Stomach (tissue), 19 donors: ENCODE measurements at places on chromosomes 1 and 21. TPM values are rescaled to one million over a fixed set of nuclear protein-coding genes. Genes with fewer than 3 reads are reported as not detected.

MCOLN2 gene
- total RNA-seq, result not detected

- DNase-seq, result no peak
These were observed 310.6 kb upstream of the PTBP2 start for GRCh38 chr1:96411006-96411405.

- DNase-seq, result no peak
These were observed 50.1 kb downstream of the ATF6 start for GRCh38 chr1:161816201-161816600.

DNA sequence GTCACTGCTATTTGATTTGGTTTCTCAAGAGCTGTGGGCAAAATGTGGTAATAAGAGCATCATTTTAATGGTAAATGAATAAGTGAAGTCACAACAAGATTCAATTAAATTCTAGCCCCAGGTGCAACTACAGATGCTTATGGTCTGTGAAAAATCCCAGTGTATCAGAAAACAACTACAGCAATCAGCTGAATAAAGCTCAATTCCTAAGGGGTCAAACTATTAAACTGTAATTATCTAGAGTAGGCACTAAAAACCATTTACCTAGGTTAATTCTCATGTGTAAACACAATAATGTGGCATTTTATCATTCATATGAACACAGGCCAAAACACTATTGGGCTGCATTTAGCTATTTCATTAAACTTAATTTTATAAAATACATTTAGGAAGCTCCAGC is 9.6 kb downstream of the TARBP1 start:
- no peak for DNase-seq

GRCh38 chr1:59393211-59394180 is 96.6 kb downstream of the FGGY start:
- peak; percentile 94 for DNase-seq

GRCh38 chr21:44456214-44456914 is 1.1 kb downstream of the LRRC3 start:
- no peak for DNase-seq

DNA sequence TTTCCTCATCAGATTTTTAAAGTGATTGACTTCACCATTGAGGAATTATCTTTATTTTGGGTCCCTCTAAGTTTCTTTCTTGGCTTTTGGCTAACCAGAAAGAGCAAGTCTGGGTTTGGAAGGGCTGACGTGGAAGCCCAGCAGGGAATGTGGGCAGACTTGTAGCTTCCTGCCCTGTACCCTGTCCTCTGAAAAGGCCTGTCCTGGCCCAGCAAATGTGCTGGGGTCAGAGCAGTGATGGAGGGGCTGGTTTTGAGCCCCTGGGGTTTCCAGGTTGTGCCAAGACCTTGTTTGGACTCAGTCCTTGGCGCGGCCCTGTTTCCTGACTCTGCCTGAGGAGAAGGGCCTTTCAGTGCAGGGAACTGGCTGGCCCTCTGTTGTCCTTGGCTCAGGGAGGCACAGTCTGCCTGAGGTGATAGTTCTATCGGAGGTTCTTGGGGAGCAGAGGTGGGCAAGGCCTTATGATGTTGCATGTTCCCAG is 72.1 kb downstream of the UCK2 start:
- DNase-seq, result no peak
